ENCODE measurements at places on chromosomes 3 and 15.

DNA sequence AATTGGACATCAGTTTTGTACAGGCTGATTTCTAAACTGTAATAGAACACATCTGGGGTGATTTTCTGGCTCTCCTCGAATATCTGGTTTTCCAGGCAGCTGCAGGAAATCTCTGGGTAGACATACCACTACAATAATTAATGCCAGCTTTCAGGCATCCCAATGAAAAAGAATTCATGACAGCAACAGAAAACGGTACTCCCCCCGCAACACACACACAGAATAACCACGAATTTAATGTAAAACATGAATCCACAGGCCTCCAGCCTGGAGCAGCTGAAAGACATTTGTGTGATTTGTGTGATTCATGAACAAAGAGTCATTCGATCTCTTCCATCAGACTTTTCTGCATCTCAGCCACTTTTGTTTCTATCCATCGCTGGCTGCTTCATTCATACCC is 262.2 kb downstream of the MAGI1 start:
- no peak for DNase-seq

- DNase-seq = no peak
Observed at GRCh38 chr3:64147211-64147610, 78.1 kb downstream of the PRICKLE2 start.

DNA sequence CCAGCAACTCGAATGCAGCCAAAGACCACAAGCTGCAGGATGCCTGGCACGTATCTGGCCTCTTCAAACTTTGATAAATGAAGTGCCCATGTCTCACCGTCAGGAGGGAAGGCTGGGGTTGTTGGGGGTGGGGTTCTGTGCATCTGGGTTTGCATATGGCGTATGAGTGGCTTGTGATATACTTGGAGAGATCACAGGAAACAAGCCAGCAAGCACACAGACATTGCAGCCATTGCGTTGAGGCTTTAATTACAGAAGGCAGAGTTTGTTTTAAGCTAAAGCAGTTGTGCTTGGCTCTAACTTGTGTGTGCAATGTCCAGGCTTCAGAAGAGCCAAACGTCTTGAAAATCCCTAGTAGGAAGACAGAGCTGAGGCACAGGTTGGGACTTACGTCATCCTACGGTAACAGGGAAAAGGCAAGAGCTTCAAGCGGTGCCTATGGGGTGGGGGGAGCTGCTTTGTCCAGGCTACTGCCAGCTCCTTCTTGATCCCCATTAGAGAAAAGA is 109.2 kb downstream of the ASB7 start:
- no peak for DNase-seq

DNA sequence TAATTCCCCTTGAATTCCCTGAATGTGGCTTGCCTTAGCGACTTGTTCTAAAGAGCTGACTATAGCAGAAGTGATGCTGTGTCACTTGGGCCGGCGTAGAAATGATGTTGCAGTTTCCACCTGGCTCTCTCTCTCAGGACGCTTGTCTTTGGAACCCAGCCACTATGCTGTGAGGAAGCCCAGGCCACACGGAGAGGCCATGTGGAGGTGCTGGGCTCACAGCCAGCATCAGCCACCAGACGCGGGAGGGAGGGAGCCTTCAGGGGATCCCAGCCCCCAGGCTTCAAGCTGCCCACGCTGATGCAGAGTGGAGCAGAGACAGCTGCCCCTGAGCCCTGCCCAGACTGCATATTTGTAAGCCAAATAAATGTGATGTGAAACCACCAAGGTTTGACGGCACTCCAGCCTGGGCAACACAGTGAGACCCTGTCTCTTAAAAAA is 18.6 kb downstream of the RNU5B-1 start:
- no peak for DNase-seq

DNA sequence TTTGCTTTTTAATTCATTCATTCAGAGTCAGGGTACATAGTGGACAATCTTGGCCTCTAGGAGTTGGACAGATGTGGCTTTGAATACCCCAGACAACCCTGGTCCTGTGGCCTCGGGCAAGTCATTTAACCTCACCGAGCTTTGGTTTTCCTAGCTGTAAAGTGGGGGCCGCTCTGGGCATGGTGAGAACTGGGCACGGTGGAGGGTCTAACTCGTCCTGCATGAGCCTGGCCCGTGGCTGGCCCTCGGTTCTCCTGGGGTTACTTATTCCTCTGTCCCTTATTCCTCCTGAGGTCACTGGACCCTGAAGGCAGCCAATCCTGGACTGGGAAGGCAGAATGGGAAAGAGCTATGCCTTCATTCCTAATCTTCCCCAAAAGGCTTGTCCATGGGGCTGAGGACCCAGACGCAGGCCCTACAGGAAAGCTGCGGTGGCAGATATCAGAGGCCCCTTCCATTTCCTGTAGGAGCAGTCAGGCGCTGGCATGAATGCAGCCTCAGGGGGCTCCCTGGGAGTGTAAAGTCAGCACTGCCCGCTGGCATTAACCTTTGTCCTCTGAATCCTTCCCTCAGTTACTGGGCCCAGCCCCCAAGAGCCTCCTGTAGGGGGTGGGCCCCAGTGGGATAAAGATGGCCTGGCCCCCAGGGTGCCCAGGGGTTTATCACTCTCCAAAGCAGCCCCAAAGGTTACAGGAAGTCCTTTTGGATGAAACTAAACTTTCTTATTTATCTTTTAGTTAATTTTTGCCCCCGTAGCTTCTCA is 17.9 kb upstream of the SEC13 start:
- DNase-seq = no peak

DNA sequence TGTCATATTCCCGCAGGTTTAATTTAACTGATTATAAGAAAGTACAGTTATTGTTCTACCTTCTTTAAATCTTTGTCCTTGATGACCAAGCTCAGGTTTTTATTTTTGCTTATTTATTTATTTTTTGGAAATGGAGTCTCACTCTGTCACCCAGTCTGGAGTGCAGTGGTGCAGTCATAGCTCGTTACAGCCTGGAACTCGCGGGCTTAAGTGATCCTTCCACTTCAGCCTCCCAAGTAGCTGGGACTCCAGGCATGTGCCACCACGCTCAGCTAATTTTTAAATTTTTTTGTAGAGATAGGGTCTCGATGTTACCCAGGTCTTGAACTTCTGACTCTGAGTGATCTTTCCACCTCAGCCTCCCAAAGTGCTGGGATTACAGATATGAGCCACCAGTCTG is 8.9 kb downstream of the USP3 start:
- no peak for DNase-seq

DNA sequence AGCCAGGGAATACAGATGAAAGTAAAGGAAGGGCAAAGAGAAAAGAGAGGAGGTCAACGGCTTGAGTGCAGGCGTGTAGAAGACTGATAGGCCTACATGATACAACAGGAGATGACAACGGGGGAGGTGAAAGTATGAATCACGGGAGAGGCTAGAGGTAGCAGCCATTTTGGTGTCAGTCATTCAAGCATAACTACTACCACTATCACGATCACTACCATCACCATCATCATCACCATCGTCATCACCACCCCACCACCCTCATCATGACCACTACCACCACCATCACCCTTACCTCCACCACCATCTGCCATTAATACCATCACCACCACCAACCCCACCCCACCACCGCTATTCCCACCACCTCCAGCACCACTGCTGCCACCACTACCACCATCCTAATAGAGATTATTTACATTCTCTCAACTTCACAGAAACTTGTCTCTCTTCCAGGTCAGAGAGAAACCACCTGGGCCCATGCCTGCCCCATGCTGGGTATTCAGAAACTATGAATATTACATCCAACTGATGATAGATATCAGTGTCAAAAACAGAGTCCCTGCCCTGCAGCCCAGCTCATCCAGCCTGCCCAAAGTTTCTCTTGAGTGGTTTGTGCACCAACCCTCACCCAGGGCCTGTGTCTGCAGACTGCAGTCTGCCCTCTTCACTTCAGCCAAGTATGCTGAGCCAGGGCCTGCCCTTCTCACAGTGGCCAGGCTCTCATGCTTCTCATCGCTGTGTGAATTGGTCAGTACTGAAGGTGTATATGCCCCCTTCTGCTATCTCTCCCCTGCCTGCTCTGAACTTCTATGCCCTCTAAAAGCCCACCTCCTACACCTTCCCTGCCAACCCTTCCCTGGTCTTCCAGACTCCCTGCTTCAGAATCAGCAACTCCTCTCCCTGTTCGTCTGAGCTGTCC is 215.6 kb upstream of the TLE3 start:
- no peak for DNase-seq

DNA sequence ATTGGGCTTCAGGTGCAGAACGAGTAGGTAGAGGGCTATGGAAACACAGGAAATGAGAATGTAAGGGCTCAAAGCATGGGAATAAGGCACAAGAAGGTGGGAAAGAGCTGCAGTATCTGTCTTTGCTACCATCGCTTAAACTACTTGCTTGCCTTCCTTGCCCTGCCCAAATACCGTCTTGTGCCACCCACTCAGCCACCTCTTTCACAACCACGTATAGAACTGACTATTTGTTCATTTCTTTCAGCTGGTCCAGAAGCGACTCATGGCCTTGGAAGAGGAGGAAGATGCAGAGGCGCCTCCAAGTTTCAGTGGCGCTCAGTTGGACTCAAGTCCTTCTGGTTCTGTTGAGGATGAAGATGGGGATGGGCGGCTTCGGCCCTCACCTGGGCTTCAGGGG is 11.8 kb downstream of the LPCAT4 start:
- DNase-seq = peak; percentile 41

DNA sequence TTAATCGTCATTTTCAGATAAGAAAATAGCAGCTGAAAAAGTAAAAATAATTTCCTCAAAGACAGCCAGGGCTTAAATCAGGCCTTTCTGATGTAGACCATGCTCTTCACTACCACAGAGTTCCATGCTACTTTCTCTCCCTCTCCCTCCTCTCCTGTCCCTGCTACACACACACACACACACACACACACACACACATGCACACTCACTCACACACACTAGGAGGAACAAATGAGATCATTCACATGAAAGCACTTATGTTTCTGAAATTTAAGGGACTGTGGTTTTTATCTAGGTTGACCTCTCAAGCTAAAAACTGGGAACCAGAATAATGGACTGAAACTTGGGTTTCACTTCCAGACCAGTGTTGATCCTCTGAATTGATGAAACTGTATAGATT is 4.1 kb upstream of the PSMA4 start:
- DNase-seq = peak; percentile 24

- DNase-seq = no peak
Observed at GRCh38 chr3:196938124-196938523, 4.2 kb downstream of the NCBP2 start.

DNA sequence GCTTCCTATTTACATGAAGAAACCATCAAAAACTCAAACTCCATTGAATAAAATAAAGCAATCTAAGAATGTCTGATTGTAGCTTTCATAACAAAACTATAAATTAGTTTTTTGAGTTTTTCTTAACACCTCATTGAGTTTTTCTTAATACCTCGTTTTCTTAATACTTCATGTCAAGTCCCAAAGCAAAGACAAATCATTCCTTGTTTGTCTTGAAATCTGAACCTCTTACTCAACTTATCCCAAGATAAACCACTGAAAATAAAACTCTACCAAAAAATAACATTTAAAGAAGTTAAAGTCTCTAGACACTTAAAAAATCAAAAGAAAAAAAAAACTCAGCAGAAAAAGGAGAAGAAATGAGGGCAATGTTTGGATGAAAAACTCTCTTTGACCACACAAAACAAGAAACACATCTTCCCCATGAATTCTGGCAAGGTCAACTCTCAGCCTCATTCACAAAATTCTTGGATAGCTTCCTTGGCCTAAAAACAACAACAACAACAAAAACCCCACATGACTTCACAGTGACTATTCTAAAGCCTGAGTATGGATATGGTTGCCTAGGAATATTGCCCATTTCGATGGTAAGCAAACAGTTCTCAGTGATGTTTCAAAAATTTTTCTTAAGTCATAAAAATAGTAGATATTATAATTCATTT is 38.2 kb downstream of the TMCC1 start:
- no peak for DNase-seq

GRCh38 chr3:126129398-126129891 is 45.5 kb upstream of the SLC41A3 start:
- DNase-seq = peak; percentile 14

- no peak for DNase-seq
Observed at GRCh38 chr3:28615971-28616370, 267.3 kb upstream of the AZI2 start.

- DNase-seq = peak; percentile 55
Observed at GRCh38 chr3:98731720-98732285, 31.3 kb upstream of the ST3GAL6 start.

GRCh38 chr3:150588027-150588830 is 14.9 kb upstream of the SELENOT start:
- DNase-seq = no peak

- no peak for DNase-seq
Observed at GRCh38 chr3:121496786-121497185, 49.0 kb downstream of the POLQ start.

- no peak for DNase-seq
Observed at GRCh38 chr15:47184003-47184907, 533.0 kb upstream of the SEMA6D start.

DNA sequence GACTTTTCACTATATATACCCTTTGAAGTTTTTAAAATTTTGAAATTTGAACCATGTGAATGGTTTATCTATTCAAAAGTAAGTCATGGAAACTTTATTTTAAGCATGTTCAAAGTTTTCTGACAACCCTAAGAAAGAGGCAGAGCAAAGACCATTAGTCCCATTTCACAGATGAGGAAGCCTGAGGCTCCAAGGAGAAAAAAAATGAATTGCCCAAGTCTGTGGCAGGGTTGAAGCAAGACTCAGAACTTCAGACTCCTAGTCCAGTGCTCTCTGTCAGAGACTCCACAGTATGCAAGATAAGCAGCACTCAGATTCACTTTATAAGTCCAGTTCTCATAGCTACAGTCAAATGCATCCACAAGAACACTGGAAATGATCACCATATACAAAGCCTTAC is 4.5 kb downstream of the RAB43 start:
- no peak for DNase-seq

- no peak for DNase-seq
Observed at GRCh38 chr3:38382506-38383080, 36.0 kb downstream of the XYLB start.

GRCh38 chr15:78264304-78265136 is at the start of gene DNAJA4:
DNAJA4 (plus strand) TSS chr15:78264562; CDS start chr15:78264764, 202 bp downstream.
- DNase-seq = peak; percentile 57

DNA sequence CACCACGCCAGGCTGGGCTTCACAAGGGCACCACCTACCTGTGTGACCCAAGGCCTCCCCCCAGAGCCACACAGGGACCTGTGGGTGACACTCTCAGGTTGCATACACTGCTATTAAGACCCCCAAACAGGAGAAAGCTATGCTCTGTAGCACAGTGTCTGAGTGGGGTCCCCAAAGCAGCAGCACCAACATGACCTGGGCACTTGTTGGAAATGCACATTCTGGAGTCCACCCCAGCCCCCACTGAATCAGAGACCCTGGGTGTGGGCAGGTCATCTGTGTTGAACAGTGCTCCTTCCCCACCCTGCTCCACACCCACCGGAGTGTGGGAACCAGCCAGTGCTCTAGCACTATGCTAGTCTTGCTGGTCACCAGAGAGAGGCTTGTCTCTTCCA is 76.1 kb downstream of the ADAMTS17 start:
- DNase-seq = no peak

DNA sequence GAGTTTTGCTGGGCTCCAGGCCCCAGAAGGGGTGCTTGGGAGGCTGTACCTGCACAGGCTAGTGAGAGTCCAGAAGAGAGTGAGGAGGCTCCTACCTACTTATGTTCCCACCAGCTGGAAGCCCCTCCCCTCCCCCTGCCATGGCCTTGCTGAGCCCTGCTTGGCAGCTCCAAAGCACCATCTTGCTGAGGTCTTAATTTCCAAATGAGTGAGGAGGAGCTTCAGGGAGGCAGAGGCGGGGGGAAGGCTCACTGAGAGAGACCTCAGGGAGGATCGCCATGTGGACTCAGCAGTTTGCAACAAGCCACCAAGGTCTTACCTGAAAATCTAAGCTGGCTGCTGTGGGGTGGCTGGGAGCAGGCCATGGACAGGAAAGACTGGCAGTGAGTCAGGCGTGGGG is 8.7 kb upstream of the CACNA2D2 start:
- DNase-seq = no peak

GRCh38 chr3:53828581-53828980 is 17.6 kb downstream of the CHDH start:
- DNase-seq = peak; percentile 82
